ENCODE measurements at places on chromosomes 7 and 10.
A peak's percentile ranks its signal among the peaks of the same experiment; 100 is the strongest.

DNA sequence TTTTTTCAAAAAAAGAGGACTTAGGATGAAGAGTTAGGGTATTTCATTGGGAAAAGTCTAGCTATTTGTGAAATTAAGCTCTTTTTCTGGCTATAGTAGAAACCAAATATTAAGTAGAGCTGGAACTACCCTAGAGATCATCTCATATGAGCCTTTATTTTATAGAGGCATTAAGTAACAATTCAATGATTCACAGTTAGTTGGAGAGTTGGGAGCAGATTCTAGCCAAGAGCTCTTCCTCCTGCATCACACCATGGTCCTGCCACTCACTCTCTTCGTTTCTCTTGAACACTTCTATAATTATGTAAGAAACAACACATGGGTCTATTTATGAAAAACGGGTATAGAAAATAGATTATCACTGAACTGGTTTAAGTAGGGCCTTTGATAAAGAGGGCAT, 76.1 kb upstream of the ANK3 start:
- no peak for DNase-seq

GRCh38 chr7:1124816-1125602, 35.0 kb downstream of the ZFAND2A start:
- no peak for DNase-seq

- no peak for DNase-seq
Observed at GRCh38 chr7:96973986-96974385, 31.4 kb upstream of the DLX6 start.

DNA sequence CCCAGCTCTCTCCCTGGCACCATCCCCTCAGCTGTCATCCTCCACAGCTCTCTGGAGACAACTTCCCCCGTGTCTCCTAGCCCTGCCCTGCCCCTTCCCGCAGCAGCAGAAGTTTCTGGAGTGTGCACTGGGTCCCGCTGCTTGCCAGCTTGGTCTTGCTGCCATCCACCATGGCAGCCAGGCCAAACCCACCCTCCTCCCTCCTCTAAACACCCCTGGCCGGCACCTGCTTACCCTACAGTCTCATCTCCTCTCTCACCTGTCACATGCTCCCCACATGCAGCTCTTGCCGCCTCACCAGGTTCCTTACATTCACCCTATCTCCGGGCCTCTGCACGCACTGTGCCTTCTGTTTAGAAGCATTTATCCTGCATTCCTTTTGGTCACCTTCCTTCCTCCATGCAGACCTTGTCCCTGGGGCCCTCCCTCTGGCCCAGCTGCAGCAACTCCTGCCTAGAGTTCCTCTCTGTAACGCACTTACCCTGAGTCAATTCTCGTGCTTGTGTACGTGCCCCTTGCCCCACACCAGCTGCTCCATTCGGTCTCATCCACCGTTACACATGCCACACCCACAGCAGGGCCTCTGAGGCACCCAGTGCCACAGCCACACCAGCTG, 93.9 kb upstream of the RET start:
- no peak for DNase-seq

DNA sequence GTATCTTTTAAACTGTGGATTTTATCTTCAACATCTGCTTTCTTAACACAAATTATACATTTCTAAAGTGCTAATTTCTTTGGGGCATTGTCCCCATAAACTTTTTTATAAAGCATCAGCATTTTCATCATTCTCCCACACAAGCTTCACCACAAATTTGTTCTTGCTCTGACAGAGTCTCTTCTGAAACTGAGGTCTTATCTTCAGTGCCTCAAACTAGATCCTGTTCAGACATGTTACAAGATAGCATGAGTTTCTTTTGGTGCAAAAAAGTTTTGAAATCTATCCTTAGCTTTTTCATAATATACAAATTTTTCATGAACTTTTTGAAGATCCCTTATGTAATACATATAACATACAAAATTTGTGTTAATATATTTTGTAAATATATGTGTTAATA, 346.6 kb downstream of the IPMK start:
- DNase-seq, result no peak

DNA sequence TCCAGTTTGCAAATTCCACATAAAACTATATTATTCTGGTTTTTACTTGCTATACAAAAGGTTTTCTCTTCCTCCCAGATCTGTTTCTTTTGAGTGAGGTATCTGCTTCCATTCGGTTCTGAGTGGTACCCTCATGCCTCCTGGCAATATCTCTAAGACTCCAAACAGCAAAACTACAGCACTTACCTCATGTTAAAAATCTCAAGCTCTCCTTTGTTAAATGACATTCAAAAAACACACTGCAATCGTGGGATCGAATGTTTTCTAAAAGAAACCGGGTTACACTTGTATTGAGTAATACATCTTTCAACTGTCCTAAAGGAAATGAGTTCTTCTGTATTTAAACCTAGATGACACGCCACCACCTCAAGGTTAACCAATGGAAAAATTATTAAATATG, 11.1 kb downstream of the YWHAG start:
- DNase-seq, result no peak

DNA sequence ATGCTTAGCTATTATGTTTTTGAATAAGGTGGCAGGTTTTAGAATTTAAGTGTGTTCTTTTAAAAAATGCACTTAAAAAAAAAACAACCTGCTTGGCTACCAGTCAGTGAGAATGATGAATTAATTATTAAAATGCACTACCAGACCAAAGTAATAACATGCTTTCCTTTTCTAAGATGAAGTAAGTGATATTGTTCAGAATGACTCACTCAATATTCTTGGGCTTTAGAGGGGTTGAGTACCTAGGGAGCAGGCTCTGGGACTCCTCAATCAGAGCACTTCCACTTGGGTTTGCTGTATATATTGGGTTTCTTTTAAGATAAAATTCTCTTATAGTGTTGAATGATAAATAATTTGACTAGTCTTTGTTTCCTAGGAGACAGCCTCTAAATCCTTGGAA, 8.6 kb downstream of the STAM start:
- no peak for DNase-seq

- peak; percentile 51 for DNase-seq
Observed at GRCh38 chr10:28594406-28594805, 61.5 kb downstream of the WAC start.

DNA sequence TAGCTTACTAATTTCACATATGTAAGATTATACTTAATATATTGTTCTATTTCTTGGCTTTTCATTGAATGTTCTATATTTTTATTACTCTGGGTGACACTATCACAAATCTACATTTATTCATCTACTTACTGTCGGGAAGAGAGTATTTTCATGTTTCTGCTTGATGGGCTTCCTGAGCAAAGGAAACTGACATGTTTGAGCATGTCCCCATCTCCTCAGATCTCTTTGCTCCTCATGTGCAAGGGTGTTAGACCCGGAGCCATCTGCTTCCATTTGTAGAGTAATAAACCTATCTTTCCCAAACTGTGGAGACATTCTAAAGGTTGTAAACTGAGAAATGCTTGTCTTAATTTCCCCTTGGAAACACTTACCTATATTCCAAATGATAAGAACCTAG, 103.5 kb downstream of the LSMEM1 start:
- no peak for DNase-seq

DNA sequence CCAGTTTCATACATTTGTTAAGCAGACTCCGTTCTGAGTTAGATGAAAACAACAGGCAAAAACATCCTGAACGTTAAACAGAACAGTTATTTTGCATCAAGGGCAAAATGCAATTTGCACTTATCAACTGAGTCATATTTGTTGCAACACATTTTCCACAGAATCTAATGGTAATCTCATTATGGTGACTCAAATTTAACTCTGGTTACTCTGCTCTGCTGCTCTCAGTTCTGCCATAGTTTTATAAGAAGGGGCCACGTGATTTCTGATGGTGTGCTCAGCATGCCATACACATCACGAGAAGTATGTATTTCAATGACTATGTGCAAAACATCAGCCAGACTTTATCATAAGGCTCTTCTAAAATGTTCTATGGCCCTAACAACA, 148.8 kb downstream of the CHCHD3 start:
- no peak for DNase-seq

GRCh38 chr7:155289949-155290501, 7.7 kb upstream of the INSIG1 start:
- DNase-seq, result no peak

GRCh38 chr10:60187691-60188090, 202.0 kb downstream of the ANK3 start:
- DNase-seq, result no peak

DNA sequence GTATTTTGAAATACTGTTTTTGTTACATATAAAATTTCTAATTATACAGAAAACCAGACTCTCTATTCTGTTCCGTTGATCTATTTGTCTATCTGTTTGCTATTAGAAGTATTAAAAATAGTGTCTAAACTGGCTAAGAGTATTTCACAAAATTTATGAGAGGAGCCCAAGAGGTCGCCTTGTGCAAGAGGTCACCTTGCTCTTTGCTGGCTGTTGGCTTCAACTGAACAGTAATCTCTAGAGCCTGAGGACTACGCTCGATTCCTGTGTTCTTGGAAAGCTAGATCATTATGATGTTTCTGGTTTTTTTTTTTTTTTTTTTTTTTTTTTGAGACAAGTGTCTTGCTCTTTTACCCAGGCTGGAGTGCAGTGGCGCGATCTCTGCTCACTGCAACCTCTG, 428.6 kb downstream of the LRMDA start:
- DNase-seq, result no peak

- DNase-seq, result no peak
Observed at GRCh38 chr10:20616918-20617810, 279.9 kb downstream of the NEBL start.

DNA sequence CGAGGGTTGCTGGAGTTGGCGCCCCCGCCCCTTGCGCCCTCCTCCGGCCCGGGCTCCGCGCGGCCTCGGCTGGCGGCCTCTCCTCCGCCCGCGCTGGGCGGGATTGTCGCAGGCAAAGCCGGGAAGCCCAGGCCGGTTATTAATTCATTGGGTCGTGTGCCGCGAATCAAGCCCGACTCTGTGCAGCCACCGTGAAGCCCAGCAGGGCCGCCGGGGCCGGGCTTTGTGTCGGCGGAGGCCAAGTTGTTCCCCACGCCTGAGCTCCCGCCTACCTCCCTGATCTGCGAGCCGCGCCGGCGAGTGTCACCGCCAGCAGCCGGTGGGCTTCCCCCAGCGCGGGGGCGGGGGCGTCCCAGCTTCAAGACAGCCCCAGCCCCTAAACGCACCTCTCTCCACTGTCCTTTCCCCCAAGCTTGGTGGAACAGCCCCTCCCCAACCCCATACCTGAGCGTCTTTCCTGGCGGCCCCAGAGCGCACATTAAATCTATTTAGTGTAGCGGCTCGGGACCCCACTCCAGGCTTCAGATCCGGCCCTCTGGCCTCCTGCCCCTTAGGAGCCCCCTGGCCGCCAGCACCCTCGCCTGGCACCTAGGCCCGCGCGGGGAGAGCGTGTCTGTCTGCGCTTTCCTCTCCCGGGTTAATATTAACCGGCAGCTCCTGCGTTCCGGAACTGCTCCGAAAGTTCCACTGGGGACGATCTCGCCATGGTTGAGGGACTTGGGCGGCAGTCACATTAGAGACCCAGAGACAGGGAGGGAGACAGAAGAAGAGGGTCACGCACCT, 3.5 kb downstream of the SHH start:
- no peak for DNase-seq

- no peak for DNase-seq
Observed at GRCh38 chr7:65269150-65269856, 104.4 kb upstream of the ZNF92 start.

GRCh38 chr10:36388166-36388565, 737.2 kb upstream of the ANKRD30A start:
- no peak for DNase-seq

DNA sequence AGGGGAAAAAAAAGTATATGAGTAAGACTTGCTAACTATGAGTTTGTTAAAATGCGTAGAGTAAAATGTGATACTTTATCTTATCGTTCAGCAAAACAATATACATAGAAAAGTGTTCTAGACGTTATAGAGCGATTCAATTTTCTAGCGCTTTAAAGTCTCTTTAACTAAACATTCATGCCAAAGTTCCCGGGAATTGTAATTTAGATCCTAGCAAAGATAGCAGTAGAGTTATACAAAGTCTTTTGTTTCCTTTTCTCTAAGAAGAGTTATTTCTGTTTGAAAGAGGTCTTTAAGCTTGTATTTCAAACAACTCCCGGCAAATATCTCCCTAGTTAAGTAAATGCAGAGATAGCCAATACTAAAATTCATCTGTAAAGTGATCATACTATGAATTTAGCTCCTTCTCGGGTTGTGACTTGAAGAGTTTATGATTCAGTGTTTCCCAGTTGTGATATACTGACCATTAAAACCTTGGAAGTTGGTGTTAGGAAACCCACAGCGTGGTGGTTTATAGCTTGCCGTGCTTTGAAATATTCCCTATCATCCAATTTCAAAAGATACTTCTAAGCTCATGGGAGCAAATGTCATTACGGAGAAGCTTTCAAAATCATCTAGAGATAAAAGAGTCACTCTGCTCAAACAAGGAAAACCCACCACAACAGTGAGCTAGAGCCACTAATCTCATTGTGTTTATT, 171.7 kb downstream of the CSTF2T start:
- no peak for DNase-seq
